ENCODE measurements at places on chromosomes 11 and 22.

DNA sequence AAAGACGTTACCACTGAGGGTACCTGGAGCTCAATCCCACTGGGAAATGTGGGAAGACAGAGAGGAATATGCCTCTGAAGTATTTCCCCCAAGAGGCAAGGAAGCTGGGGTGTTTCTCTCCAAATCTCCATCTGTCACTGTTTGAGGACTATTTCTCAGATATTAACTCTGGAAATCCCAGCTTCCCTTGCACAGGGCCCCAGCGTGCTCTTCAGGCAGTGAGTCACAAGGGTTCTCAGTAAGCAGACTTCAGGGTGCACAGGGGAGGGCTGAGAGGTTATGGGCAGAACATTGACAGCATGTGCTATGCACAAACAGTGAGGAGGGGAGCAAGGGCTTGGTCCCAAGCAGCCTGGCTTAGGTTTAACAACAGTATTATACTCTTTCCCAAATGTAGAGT lies 60.9 kb upstream of the EED start:
- H3K36me3 ChIP-seq = no peaks in the 10 kb centered on the region
- no peaks in the 10 kb centered on the region for H3K4me1 ChIP-seq
- H3K27me3 ChIP-seq = peaks cover 3% of the 10 kb centered on the region
- no peak overlapping the region for H3K27ac ChIP-seq

GRCh38 chr11:65420979-65421793 lies 1.4 kb upstream of the NEAT1 start:
- peaks cover 95% of the 10 kb centered on the region for H3K4me1 ChIP-seq
- DNase-seq = no peak
- H3K27ac ChIP-seq = peak overlapping the region; percentile 100
- H3K27me3 ChIP-seq = no peaks in the 10 kb centered on the region

GRCh38 chr11:116928102-116928777 lies 90.8 kb upstream of the APOA1 start:
- H3K27me3 ChIP-seq = peaks cover 6% of the 10 kb centered on the region
- no peak overlapping the region for H3K4me3 ChIP-seq
- peaks cover 31% of the 10 kb centered on the region for H3K36me3 ChIP-seq
- H3K4me1 ChIP-seq = peaks cover 44% of the 10 kb centered on the region
- DNase-seq = no peak

DNA sequence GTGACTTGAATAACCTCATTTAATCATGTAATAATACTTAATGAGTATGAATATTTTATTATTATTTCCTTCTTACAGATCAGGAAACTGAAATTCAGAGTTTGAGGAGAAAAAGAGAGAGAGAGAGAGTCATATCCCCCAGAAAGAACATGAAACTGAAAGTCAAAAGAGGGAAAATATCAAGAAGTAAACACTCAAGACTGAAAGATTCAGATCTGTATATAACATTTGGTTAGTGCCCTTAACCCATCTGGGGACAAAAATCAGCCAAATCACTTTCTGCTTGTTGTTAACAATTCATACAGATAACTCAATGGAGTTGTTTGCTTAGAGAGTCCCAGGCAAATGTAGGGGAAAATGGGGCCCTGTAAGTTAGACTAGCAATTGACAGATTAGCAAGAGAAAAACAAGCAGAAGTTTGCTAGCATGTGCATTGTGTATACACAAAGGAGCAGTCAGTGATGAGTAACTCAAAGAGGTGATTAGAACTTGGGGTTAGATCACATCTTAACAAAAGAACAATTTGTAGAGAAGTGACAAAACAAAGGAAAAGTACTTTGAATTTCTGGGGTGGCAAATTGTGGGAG lies 25.9 kb upstream of the MMP13 start:
- no peaks in the 10 kb centered on the region for H3K36me3 ChIP-seq
- peaks cover 4% of the 10 kb centered on the region for H3K4me1 ChIP-seq
- DNase-seq = no peak
- peaks cover 3% of the 10 kb centered on the region for H3K27me3 ChIP-seq
- no peak overlapping the region for H3K4me3 ChIP-seq
- no peak overlapping the region for H3K27ac ChIP-seq

DNA sequence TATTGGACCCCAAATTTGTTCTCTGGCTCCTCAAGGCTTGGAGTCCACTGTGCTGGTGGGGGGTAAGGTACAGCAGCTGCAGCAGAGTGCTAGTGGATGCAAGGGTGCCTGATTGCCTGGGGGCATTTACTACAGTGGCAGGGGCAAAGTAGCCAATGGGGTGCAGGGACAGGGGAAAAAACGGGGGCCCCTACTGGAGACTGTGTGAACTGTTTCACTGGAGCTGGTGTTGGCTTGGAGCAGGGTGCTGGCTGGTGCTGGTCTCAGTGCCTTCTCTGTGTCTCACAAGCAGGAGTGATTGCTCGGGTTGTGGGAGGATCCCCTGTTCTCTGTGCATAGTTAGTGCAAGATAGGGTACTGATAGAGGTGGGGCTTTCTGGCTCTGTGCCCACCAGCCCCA lies 935.9 kb downstream of the JRKL start:
- no peak overlapping the region for H3K4me3 ChIP-seq
- no peaks in the 10 kb centered on the region for H3K4me1 ChIP-seq
- no peaks in the 10 kb centered on the region for H3K36me3 ChIP-seq

DNA sequence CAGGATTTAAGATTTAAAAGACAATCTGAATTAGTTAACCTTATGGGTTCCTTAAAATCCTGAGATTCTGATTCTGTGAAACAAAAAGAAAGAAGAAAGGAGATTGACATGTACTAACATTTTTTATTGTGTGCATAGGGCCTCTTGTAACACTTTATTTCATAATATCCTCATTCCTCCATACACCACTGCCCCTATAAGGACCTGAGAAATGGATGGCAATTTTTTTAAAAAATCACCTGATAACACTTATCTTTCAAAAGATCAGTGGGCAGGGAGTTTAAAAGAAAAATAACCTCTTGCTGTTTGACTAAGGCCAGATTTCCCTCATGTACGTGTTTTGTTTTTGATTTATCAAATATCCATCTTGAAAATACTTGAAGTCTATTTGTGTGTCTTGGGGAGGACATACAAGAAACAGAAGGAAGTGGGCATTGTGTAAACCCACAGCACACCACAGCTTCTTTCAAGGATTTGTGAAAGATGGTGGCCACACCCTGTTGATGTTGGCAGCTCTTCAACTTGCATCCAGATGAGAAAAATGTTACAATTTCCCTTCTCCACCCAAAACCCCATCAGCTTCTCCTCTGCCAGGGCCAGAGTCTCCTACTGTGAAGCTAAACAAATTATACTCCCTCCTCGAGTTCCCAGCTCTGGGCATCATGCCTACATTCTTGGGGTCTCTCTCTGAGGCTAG lies 35.0 kb upstream of the MPEG1 start:
- no peak for DNase-seq
- H3K4me3 ChIP-seq = no peak overlapping the region
- H3K4me1 ChIP-seq = no peaks in the 10 kb centered on the region
- no peaks in the 10 kb centered on the region for H3K36me3 ChIP-seq

GRCh38 chr22:46422896-46423295 lies 87.4 kb downstream of the TRMU start:
- no peak overlapping the region for H3K4me3 ChIP-seq
- no peaks in the 10 kb centered on the region for H3K4me1 ChIP-seq
- no peaks in the 10 kb centered on the region for H3K27me3 ChIP-seq
- no peak overlapping the region for H3K27ac ChIP-seq
- no peak for DNase-seq
- peaks cover 29% of the 10 kb centered on the region for H3K36me3 ChIP-seq

Data from nephron progenitor cell (in vitro differentiated cells).